ENCODE measurements at places on chromosomes 11 and 22.

GRCh38 chr11:109298865-109299264 is 123.1 kb upstream of the C11orf87 start:
- no peak for DNase-seq

GRCh38 chr11:80722629-80723028 is 1281.8 kb upstream of the TENM4 start:
- DNase-seq, result no peak

GRCh38 chr22:38727123-38727522 is 21.4 kb downstream of the GTPBP1 start:
- no peak for DNase-seq

GRCh38 chr22:45535290-45535689 is 32.6 kb downstream of the FBLN1 start:
- DNase-seq, result no peak

DNA sequence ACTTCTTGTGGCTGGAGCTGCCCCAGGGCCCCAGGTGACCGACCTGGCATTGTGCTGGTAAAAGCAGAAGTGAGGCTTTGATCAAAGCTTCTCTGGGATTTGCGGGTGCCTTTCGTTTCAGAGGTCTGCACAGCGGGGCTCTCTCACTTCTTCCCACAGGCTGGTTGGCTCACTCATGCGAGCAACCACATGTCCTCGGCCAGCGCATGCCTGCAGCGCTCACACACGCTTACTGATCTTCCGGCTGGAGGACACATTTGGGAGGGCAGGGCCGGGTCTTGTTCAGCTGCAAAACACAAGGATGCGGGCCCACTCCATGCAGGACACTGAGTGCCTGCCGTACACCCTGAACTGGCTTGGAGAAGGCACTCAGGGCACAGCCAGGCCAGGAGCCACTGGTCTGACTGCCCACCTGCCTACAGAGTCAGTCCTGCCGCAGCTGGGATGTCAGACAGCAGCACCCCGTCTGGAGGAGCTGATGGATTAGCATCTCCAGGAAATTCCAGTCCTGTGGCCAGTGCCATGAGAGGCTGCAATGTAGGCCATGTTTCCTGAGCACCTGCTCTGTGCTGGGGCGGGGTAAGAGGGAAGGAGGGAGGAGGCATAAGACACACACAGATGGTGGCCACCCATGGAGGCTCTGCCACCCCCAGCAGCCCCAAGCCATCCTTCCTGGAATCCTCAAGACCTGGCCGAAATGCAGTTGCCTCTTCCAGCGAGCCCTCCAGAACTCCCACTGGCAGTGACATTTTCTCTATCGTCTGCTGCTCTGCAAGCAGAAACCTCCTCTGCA is 1383.2 kb downstream of the BRD1 start:
- no peak for DNase-seq

GRCh38 chr11:46305295-46305694 is 27.8 kb downstream of the CREB3L1 start:
- DNase-seq, result no peak

DNA sequence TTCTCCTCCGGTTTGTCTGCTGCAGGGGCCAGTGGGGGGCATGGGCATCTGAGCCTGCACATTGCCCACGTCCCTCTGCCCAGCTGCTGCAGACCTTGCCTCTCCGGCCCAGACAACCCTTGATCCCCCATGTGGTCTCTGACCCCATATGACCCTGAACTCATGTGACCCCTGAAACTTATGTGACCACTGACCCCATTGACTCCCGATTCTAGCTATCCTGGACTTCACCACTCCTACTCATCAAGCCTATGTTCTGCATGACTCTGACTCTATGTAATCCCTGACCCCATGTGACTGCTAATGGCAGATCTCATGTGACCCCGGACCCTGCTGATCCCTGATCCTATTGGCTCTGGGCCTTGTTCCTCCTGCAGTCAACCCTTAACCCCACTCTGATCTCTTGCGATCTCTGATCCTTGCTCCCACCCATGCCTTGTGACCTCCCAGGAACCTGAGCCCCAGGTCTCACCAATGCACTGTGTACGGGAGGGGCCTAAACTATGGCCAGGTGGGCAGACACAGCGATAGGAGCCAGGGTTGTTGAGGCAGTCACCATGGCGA is 5.7 kb downstream of the LTBP3 start:
- no peak for DNase-seq

DNA sequence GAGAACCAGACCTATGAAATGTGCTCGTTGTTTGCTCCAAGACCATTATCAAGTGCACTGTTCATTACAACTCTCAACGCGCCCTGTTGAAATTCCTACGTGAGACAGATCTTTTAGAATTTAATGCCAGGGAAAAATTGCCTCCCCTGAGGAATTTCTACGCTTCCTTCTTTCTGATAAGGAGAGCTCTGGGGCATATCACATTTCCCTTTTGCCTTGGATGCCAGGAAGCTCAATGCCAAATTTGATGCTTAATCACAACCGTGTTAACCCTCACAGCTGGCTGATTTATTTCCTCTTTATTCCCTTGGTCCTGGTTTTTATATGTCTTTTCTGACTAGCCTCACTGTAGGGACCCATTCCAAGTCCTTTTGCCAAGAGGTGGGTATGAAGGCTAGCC is 109.4 kb downstream of the MICAL2 start:
- no peak for DNase-seq

GRCh38 chr11:24386546-24387397 is 110.1 kb upstream of the LUZP2 start:
- DNase-seq, result no peak

DNA sequence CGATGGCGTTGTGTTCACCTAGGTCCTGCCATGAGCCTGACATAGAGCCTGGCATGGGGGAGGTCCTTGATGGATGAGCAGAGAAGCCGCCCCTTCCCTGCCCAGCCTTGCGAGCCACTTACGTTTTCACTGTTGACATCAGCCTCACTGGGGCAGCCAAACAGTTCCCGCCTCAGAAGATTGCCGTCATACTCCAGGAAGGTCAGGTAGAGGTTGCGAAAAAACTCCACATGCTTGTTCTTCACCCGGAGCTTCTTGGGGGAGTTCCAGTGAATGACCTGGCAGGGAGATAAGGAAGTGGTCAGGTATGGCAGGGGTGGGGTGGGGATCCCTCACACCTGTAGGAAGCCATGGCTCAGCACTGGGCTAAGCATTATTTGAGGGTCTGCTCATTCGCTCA is 279.3 kb upstream of the SYN3 start:
- DNase-seq, result no peak

DNA sequence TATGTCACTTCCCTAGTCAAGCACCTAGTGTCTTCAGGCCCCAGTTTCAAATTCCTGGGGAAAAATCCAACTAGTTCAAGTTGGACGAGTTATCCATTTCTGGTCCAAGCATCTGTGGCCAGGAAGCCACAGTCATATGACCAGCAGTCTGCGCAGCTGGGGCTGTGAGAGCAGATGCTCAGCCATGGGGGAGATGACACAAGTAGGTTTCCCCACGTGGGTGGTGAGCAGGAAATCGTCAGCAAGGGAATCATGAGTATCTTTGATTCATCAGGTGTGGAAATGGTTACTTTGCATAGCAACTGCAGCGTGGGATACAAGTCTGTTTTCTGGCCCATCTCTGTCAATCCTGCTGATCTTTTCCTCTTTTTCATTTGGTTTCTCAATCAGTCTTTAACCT is 185.3 kb downstream of the C11orf91 start:
- DNase-seq, result no peak

DNA sequence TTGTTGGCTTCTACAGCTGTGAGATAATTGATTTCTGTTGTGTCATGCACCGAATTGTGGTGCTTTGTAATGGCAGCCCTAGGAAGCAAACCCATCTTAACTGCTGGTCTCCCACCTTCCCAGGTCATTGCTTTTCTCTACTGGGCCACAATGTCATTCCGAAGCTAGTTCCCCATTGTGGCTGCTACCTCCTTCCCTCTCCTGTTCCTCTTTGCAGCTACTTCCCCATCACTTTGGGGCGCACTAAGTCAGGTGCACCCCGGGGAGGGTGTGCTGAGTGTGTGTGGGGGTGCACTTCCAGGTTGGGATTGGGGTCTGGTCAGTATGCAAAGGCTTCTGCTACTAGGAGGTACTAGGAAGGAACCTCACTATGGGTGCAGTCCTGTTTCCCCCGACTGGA is 109.3 kb downstream of the ST3GAL4 start:
- DNase-seq, result no peak

GRCh38 chr11:128057786-128058395 is 529.5 kb downstream of the ETS1 start:
- no peak for DNase-seq
